ENCODE measurements at places on chromosomes 16 and 17.

DNA sequence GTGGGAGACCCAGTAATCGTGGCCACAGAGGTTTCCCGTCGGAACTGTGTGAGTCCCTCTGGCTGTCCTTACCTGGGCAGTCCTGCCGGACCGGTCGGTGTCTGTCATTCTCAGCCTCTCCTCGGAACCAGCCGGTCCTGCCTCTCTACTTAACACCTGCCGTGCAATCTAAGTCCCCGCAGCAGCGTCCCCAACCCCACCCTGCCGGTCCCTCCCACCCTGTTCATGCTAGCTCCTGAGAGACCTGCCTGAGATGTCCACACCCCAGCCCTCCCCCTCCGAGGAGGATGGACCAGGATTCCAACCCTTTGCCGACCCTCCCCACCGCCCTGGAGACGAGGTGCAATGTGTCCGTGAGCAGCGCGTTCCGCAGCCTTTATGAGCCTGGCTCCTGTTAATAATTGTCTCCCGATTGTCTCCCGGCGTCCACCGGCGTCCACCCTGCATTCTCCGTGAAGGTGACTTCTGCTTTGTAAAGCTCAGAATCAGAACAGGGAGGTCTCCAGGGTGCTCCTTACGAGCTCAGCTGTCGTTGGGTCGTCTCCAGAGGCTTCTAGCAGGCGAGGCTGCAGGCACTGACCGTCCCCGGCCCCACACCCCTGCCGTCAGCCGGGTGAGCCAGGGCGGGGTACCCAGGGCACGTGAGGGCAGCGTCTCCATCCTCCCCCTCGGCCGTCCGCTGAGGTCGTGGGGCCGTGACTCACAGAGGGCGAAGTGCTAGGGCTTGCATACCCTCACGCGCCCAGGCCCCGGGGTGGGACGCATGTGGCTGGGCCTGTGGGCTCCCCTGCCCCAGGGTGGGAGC is 10.1 kb downstream of the METRNL start:
- DNase-seq, result no peak

DNA sequence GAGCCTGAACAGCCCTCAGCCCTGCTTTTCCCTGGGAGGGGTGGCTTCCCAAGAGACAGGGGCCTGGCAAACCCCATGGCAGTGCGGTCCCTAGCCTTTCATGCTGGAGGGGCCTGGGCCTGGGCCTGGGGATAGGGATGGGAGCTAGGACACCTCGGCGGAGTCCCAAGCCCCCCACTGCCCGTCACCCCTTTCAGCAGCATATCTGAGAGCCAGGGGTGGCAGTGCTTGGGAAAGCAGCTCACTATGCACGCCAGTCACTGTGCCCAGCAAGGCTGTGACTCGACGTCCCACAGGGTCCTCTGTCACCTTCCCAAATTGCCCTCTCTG is 612 bp upstream of the SLC47A2 start:
- DNase-seq, result no peak

DNA sequence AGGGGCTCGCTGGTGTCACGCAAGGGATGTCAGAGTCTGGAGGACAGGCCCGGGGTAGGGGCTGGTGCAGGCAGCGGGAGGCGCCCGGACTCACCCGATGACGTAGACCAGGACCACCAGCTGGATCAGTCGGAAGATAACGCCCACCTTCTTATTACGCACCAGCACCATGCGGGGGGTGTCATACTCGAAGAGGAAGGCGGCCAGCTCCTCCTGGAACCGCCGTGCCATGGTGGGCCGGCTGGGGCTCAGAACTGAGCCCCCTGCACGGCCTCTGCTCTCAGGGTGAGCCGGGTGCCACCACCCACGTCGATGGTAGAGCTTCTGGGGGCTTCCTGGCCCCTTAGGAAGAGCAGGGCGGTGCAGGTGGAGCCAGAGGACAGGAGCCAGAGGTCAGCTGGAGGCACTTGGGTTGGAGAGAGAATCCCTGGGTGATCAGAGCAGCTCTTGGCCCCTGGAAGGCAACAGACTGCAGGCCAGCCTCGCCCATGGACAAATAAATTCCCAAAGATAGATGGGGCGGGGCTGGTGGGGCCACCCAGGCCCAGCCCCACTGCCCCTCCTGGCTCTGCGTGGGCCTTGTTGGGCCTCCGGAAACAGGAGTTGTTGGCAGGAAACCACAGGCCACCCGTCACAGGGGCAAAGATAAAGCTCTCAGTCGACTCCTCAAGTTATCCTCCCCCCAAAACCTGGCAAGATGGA is at the start of gene P2RX1:
P2RX1 (minus strand) TSS at position 471 of the 702 bp plus-strand sequence; CDS start at position 231, 240 bp downstream.
- no peak for DNase-seq

DNA sequence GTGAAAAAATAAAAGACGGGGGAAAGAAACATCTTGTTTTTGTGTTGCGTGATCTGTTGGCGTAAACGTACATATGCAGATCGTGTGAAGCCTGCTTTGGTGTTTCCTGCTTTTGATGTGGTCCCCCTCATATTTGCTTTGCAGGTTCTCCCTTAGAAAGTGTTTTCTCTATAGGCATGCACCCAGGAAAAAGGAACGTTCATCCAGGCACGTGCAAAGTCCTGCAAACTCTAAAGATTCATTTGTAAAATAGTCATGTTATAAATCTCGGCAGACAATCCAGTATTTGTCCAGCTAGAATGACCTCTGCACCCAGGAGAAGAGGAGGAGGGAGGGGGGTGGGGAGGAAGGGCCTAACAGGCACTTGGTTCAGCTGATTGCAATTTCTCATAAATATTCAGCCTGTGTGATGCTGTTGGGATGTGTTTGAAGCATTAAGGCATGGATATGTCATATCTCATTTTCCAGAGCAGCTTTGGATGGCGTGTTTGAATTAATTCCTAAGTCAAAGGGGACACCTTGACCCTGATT is 40.3 kb upstream of the DDX52 start:
- DNase-seq, result no peak

- no peak for DNase-seq
These were observed 17.1 kb downstream of the ATP1B2 start for GRCh38 chr17:7667656-7668406.

DNA sequence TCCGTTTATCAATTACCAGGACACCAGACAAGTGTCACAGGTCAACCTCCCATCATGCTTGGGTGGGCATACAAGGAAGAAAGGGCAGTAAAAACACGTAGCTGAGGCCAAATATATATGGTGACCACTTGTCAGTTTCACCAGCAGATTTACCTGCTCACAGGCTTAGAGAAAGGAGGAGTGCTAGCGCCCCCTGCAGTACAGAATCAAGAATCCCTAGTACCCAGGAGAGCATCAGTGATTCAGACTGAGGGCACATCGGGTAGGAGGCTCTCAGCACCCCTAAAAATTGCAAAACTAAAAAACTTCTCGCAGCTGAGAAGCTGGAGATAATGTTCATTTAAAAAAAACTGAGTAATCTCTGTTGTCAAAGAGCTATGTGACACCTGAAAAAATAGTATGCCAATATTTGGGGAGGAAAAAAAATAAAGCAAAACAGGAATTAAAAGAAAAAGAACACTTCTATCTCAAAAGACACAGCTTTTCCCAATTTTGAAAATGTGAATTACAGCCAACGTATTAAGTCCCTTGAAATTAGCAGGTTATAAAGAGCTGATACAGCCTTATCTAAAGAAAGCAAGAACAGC is 21.2 kb upstream of the MON1B start:
- no peak for DNase-seq

DNA sequence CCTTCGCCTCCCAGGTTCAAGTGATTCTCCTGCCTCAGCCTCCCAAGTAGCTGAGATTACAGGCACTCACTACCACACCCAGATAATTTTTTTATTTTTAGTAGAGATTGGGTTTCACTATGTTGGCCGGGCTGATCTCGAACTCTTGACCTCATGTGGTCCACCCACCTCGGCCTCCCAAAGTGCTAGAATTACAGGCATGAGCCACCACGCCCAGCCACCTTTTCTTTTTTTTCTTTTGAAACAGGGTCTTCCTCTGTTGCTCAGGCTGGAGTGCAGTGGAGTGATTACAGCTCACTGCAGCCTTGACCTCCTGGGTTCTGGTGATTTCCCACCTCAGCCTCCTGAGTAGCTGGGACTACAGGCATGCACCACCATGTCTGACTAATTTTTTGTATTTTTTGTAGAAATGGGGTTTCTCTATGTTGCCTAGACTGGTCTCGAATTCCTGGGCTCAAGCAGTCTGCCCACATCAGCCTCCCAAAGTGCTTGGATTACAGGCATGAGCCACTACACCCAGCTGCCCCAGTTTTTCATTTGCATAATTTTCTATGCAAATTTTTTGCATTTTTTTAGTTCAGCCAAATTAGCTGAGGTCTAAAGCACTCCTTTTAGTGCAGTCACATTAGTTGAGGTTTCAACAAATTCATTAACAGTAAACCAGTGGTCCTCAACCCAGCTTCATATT is 11.3 kb downstream of the WWP2 start:
- no peak for DNase-seq

- DNase-seq, result peak; percentile 34
These were observed 51.8 kb upstream of the JPH3 start for GRCh38 chr16:87550495-87550961.

GRCh38 chr16:46826631-46827030 is 4.3 kb downstream of the C16orf87 start:
- no peak for DNase-seq

GRCh38 chr17:67315865-67316264 is 50.5 kb downstream of the PSMD12 start:
- DNase-seq, result no peak

GRCh38 chr16:84095466-84095865 is 21.3 kb downstream of the MBTPS1 start:
- DNase-seq, result no peak

DNA sequence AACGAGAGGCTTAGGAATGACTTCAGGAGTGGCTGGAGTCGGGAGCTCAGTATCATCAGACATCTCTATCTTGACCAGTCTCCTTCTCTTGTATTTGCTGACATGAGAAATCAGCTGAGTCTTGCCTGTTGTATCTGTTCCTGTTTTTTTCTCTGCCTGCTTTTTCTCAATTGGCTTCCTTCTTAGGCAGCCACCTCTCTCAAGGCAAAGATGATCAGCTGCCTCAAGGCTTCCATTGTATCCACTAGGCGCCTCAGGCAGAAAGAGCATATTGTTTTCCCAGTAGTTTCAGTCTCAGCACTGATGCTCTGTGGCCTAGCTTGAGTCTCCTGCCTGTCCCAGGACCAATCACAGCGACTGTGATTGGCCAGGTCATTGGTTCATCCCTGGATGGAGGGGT is 306.2 kb downstream of the CPPED1 start:
- DNase-seq, result no peak

DNA sequence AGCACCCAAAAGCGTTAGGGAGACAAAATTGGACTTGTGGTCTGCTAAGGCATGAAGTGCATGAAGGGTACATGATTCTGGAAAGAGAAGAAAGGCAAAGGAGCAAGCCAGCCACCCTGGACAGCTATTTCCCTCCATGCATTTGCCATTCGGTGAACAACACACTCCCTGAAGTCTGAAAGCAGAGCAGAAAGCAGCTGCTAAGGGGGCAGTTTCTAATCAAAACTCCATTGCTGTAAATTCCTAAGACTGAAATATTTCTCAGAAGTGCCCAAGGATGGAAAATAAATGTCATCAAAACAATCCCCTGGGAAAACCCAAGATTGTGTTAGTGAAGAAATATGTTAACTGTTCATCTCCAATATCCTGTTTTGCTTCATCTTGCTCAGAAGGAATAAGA is 44.3 kb downstream of the PMP22 start:
- DNase-seq, result no peak

- DNase-seq, result no peak
These were observed 2.8 kb upstream of the ABCA8 start for GRCh38 chr17:68957944-68958343.

DNA sequence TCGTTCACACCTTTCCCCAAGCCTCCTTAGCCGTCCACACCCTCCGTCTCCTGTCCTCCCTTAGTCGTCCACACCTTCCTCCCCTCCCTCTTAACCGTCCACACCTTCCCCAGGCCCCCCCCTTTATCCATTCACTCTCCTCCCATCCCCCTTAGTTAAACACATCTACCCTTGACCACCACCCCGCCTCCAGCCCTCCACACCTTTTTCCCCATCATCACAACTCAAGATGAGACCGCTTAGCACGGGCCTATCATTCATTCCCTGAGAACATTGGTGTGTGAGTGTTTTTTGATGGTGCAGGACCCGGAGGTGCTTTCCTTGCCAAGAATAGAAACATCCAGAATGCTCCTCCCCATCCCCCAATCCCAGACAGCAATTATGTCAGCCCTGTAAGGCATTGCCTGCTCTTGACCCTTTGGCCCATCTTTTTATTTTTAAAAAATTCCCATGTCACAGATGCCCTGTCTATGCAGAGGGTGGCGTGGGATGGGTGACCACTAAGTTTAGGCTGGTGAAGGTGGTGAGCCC is 1.4 kb downstream of the TENT4B start:
- DNase-seq, result no peak

GRCh38 chr17:64178011-64178825 is 48.3 kb upstream of the ERN1 start:
- no peak for DNase-seq

- no peak for DNase-seq
These were observed 127.8 kb upstream of the KCNJ16 start for GRCh38 chr17:69947027-69947759.

DNA sequence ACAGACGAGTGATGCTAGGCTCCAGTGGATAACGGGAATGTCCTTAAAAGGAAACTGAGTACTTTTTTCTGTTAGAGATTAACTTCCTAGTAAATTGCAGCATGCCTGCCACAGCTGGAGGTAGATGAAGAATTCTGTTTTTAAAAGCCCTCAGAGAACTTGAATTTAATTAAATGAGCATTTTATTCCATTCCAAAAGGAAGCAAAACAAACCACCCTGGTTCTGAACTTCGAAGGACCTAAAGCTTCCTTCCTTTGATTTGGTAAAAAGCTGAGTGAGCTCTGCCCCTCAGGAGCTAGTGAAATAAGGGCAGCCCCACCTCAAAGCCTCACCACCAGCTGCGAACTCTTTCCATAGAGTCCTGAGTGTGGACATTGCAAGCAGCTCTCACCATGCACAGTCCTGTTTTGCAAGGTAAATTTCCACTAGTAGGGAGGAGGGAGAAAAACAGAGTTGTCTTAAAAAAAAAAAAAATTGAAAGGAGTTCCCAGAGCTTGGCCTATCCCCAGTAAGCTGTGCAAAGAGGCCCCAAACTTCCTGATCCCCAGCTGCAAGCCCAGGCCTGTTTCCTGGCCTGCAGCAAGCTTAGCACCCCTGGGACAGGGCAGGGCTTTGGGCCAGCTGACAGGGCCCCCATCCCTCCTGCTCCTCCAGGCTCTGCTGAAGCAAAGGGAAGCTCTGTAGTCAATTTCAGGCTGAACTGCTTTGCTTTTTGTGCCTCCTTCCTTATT is 11.2 kb downstream of the CHD9NB start:
- no peak for DNase-seq

GRCh38 chr17:30555942-30556341 is 78.7 kb downstream of the GOSR1 start:
- no peak for DNase-seq

DNA sequence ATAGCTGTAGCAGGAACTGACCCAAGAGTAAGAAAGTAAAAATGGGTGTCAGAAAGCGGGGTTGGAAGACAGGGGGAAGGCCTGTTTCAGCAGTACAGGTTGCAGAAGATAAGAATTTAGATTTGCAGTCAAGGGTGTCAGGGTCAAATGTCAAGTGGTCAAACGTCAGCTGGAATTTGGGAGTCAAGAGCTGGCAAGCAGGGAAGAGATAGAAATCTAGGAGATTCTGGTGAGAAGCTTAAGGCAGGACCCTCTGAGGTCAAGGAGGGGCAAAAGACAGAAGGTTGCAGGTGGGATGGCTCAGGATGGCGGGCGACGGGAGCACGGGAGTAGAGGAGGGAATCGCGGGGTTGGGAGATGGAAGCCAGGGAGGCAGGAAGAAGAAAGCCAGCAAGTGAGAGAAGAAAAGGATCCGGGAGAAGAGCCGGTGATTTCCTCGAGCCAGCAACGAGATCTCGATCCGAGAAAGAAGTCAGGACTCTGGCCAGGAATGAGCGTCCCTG is 335 bp downstream of the SLC25A35 start:
- DNase-seq, result no peak

All from stimulated activated CD4-positive, alpha-beta T cell treated with anti-CD3 and anti-CD28 coated beads, Interleukin-15, amount 100 ng/mL, for 48 hours (primary cell).